ENCODE measurements at places on chromosomes 12 and 14.

DNA sequence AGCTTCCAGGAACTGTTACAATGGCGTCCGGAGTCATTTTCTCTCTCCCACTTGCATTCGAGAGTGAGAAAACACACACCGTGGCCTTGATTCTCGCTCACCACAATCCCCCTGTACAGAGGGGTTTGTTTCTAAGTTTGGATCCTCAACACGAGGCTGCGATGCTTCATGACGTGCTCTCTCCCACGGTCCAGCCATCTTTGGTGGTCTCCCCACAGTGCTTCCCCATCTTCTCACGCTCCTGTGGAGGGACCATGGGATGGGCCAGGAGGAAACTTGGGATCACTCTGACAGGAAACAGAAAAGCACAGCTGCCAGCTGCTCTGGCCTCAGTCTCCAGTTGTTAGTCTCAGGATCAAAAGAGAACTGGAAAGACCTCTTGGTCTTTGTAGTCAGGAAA, 28.1 kb downstream of the OR10P1 start:
- DNase-seq = no peak

GRCh38 chr12:68591734-68592418, 18.8 kb upstream of the RAP1B start:
- DNase-seq = peak; percentile 64

DNA sequence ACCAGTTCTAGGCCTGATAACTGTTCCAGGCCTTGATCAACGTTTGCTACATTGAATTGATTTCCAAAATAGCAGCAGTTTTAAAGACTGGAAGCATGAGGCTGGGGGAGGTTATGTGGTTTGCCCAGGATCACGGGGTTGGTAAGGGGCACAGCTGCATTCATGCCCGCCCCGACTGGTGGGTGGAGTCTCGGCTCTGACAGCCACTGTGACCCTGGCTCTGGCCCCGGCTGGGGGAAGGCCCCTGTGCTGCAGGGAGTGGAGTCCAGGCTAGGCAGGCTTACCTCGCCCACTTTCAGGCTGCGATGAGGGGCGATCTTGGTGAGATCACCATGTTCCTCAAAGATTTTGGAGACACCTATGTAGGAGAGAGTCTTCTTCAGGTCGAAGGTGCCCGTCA, 13.3 kb upstream of the SERPINA9 start:
- no peak for DNase-seq

GRCh38 chr14:57769863-57770523, 95.9 kb downstream of the SLC35F4 start:
- DNase-seq = no peak

GRCh38 chr12:90090929-90091651, 382.5 kb upstream of the ATP2B1 start:
- DNase-seq = no peak
